RPMI7951 (cell line): ENCODE measurements at places on chromosomes 4 and X.
A peak's percentile ranks its signal among the peaks of the same experiment; 100 is the strongest.

- DNase-seq, result peak; percentile 3
These were observed at the start of gene KDR for GRCh38 chr4:55125087-55125721. Gene KDR, minus strand, starts transcription at chr4:55125595. Its CDS starts 302 bp downstream, at chr4:55125293.

DNA sequence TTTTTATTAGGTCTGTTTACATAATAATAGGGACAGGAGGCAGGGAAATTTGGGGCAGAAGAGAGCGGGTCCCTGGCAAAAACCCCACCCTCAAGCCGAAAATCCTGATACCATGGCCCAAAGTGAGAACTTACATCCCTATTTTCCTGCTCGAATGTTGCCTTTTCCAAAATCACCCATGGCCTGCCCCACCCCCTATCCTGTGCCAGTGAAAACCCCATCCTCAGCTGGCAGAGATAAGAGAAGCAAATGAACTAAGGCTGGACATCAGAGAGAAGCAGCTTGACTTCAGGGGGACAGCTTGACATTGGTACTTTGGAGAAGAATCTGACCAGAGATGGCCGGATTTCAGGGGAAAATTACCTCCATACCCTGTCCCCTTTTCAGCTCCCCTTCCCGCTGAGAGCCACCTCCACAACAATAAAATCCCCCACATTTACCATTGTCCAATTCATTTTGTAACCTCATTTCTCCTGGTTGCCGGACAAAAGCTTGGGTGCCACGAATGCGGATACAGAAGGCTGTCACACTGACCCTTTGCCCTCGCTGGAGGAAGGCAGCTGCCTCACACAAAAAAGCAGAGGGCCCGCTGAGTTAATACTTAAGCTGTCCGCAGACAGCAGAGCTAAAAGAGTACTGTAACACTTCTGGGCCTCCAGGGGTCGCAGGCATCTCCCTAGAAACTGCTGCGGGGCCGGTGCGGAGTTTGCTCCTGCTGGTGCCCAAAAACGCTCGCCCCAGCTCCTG, 196.2 kb downstream of the SNCA start:
- no peak for DNase-seq

GRCh38 chr4:59700651-59701050, 1499.5 kb upstream of the ADGRL3 start:
- DNase-seq, result no peak

DNA sequence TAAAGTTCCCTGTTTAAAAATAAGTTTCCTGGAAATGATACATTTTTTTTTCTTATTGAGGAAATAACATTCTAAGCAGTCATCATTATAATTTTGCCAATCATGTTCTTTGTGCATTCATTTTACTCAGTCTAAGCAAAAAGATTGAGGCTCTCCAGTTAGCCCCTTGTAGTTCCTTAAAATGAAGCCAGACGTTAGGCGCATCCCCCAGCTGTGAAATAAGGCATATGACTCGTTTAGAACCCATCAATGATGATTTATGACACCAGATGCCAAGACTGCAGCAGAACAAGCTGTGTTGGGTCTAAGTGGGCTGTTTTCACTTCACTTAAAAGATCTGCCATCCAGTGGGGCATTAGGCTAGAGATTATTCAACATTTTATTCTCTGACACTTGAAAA, 17.0 kb downstream of the PDGFC start:
- peak; percentile 40 for DNase-seq

- peak; percentile 46 for DNase-seq
These were observed 18.5 kb downstream of the TENM3 start for GRCh38 chr4:182261651-182262223.

DNA sequence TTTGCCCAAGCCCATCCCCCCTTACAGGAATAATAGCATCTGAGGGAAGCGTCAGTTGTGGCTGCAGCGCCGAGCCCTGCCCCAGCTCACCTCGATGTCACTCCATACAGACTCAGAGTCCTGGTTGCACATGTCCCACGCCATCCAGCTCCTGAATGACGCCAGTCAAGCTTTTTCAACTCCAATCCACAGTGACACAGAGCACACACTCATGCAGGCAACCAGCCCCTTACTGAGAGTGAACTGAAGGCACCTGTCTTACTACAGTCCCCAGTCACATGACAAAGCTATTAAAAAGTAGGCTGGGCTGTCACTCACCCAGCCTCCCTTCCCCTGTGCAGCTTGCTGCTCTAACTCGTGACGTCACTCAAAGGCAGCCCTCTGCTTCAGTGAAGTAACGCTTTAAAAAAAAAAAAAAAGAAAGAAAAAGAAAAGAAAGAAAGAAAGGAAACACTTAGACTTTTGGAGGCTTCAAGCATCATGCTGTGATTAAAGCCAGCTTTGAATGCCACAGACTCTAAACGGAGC, at the start of gene PPARGC1A:
TSS of gene PPARGC1A (minus strand) at position 234 of the 528 bp plus-strand sequence. CDS start at position 144, 90 bp downstream.
- peak; percentile 26 for DNase-seq

GRCh38 chr4:159227984-159228383, 125.1 kb downstream of the RAPGEF2 start:
- peak; percentile 78 for DNase-seq

DNA sequence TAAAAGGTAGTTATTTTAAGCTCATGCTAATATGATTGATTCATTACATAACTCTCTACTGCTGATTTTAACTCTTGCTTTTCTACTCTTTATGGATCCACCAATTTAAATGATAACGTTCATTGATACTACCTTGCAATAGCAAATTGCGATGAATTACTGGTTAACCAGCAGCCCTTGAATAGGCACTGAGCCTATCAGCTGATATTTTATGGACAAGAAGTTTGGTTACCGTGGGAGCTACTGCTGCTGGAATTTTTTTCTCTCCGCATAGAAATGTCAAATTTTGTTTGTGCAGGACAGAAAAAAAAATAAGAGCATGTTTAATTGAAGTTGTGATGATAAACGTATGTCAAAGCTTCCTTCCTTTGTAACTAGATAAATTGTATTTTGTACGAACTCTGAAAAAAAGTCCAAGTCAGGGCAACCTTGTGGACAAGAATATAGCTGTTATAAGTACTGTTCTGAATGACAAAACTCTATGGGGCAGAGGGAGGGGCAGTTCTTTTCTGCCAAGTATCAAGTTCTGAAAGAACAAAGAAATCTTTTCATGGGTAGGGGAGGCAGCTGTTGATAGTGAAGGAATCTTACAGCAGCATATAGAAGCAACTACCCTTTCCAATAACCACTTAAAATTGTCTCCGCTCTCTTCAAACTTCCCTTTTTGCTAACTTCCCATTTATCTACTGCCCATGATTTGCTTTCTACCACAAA, 434.9 kb upstream of the PABPC4L start:
- no peak for DNase-seq

GRCh38 chrX:120464411-120464810, 4.7 kb downstream of the LAMP2 start:
- no peak for DNase-seq

DNA sequence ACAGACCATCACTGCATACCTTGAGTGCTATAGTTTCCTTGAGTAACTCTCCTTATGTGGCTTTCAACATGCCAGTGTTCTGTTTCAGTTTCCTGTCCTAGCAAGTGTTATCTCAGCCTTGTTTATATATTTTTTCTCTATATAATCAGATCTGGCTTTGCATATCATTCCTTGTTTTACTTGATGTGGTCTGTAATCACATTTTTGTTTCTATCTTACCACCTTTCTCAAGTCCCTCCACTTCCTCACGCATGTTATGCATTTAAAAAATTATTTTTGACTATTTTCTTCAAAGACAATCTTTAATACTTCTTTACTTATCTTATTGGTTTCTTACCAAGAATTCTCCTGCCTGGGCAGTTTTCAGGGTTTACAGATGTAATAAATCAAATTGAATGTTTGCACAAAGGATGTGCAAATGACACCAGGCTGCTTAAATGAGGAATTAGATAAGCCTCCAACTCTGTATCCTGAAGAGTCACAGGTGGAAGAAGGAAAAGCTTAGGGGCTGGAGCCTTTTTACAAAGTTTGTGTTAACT, 351.2 kb downstream of the BMPR1B start:
- no peak for DNase-seq

DNA sequence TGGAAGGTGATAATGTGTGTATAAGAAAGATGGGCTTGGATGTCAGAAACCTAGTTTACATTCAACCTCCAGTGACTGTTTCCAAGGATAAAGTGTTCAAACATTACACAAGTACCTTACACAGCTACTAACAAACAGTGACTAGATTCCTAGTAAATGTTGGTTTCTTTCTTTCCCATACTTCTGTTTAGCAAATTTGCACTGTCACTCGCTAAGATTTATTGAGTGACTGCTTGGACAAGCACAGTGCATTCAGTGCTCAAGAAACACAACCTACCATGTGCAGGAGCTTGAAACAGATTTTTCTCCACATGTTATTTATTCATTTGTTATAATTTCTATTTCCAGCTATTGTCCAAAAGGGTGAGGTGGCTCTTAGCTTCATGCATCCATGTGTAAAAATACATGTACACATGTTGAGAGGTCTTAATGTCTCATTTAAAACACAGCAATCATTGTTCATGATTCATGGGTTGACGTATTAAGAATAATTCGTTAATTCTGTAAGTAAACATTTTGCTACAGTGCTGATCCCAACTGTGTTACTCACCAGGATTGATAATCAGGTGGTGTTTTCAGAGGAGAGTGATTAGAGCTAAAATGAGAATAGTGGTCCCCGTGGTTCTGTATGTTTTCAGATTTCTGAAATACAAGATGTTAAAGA, 153.0 kb downstream of the DCLK2 start:
- DNase-seq, result no peak

- no peak for DNase-seq
These were observed 23.3 kb upstream of the PPP2R2C start for GRCh38 chr4:6495736-6496135.

DNA sequence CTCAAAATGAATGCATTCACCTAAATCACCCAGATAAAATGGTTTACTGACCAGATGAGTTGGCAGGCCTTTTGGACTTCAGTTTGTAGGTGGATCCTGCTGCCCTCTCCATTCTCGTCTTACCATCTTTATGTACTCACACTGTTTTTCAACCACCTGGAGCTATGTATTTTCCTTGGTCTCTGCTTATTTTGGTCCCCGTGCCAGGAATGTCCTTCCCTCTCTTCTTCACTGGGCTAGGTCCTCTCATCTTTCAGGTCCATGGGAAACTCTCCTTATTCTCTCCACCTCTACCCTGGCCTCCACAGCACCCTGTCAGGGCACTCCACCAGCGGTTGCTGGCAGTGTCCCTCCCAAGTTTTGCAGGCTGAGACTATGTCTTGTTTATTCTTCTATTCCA, 2.6 kb downstream of the GPRIN3 start:
- no peak for DNase-seq

DNA sequence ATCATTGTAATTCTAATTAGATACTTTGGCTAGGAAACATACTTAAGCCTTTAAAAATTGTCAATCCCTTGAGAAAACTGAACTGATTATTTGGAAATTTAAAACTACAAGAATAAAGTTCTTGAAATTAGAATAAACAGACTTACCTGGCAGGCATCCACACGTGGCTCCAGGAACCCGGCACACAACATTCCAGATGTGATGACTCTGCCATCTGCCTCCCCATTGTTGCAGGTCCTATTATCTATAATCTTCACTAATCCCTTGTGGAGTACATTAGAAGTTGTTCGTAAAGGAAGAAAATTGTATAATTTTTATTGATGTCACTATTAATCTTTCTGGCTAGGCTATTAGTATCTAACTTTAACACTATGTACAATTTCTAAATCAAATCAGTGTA, 16.2 kb upstream of the GNRHR start:
- DNase-seq, result no peak

DNA sequence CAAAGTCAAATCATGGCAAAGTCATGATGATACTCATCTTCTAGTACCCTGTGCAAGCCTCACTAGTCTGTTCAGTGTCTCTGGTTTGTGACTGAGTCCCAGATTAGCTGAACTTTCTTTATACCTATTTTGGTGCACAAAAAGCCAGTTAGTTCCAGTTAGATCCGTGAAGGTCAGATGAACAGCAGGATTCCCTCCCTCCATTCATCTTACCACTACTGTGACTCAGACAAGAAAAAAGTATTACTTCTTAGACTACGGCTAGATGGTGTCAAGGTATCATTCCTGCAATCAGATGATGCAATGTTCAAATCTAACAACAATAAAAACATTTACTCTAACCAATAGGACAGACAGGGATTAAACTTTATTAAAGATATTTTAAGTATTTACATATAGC, 30.4 kb downstream of the ARHGEF6 start:
- DNase-seq, result no peak

- DNase-seq, result no peak
These were observed 10.4 kb downstream of the L1CAM start for GRCh38 chrX:153875391-153876111.

DNA sequence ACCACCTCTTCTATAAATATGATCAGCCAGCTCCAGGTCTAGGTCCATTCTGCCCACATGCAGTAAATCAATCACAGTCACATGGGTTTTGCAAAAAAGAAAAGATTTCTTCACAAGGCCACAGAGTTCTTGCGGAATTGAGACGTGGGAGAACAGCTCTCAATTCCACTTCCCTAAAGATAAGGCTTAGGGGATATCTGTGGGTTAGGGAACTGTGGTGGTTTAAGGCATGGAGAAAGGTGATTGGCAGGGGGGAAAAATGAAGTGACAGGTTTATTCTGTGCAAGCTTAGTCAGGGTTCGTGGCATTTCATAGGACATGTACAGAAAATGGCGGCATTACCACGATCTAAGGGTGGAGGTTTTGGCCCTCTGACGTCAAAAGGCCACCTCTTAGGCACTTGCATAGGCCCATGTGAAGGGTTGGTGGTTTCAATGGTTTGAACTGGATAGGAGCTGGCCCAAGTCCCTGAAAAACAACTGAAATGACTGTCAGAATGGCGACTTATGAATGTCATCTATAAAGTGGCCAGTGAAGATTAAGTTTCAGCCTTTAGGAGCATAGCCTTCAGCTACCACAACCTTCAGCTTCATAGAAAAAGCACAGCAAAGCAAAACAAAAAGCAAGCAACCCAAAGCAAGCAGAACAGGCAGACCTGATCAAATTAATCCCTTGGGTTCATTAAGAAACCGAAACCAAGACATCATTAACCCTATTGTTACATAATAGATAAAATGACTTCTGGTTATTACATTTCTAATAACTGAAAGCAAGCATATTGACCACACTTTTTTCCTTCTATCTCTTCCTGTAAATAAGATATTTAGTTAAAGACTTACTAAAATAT, 289.8 kb upstream of the SFRP2 start:
- DNase-seq, result no peak

DNA sequence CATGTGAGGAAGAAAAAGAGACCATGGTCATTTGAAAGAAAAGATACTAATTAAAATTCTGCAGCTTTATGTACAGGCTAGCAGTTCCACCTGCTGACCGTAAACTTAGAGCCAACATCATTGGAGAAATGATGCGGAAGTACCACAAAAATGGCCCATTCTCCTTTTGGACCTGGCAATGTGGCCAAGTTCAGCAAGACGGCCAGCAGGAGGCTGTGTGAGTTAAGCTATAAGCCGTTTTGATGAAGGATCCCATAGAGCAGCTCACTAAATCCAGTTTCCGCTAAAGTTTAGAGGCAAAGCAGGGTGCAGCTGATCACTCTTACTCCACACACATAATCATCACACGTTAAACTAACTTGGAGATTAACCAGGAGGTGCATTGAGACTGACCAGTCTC, 133.8 kb downstream of the LDB2 start:
- peak; percentile 29 for DNase-seq

- no peak for DNase-seq
These were observed 58.8 kb downstream of the LNX1 start for GRCh38 chr4:53532521-53532920.
